ENCODE measurements at places on chromosomes 13 and 19.
A peak's percentile ranks its signal among the peaks of the same experiment; 100 is the strongest.

GRCh38 chr19:30539315-30539714 lies 167.1 kb downstream of the ZNF536 start:
- DNase-seq: no peak

DNA sequence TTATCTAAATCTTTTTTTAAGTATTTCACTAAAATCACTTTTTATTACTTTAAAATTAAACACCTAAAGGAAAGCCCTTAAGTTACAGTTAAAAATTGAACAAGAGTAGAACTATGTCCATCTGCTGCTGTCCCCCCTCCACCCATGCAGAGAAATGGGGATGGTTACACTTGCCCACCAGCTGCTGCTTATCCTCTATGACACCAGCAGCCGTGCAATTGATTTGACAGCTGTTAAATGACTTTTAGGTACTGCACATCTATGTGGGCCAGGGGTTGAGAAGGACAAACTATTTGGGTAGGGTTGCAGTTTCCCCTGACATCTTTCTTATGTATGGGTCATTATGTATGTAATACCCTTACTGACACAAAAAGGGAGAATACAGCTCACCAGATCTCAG lies 77.2 kb downstream of the TBC1D4 start:
- no peak for DNase-seq

GRCh38 chr19:55319785-55320184 lies 5.4 kb downstream of the TMEM150B start:
- no peak for DNase-seq

- no peak for DNase-seq
Observed at GRCh38 chr19:20558571-20558970, 7.0 kb downstream of the ZNF737 start.

DNA sequence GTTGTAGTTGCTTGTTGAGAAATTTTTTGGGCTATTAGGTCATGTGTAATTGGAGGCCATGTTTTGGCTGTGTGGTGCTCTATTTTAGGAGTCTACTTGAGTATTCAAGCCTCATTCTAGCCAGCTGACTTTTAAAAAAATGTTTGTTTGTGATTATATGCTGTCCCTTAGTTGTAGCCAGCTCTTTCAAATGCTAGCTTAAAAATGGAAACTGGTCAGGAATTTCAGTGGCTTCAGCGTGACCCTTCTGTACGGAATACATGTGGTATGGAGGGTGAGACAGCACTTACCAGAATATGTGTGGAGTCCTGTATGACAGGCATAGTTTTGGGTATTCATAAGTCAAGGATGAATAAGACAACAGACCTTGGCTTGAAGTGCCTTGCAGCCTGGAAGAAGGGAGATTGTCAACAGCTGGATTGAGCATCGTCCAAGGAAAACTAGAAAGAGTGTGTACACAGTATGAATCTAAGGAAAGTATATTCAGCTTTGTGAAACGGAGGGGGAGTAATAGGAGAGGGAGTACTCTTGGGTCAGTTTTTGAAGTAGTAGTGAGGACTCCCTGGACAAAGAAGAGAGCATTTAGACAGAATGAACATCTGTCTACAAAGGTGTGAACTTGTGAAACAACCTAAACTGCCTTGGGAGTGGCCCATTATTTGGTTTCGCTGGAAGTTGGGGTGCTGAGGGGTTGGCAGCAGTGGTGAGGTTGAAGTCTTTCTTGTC lies 20.0 kb upstream of the WTIP start:
- no peak for DNase-seq

GRCh38 chr19:16771618-16772017 lies 52.0 kb downstream of the NWD1 start:
- peak; percentile 68 for DNase-seq

DNA sequence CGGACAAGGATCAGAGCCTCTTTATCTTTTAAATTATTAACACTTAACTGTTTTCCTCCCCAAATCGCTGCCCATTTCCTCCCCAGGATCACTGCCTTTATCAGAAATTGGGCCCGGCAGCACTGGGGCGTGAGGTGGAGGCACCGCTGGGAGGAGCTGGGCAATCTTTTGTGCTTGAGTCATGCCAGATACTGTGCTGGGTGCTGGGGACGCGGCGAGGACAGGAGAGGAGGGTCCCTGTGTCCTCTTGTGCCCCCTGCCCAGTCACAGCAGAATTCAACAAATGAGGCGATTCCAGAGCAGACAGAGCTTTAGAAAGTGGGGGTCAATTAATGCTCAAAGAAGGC lies 347.8 kb downstream of the ZNF536 start:
- DNase-seq: peak; percentile 44

GRCh38 chr19:19192910-19193423 lies 909 bp downstream of the RFXANK start:
- DNase-seq: peak; percentile 14

- DNase-seq: no peak
Observed at GRCh38 chr13:27643334-27644132, 21.8 kb downstream of the POLR1D start.

DNA sequence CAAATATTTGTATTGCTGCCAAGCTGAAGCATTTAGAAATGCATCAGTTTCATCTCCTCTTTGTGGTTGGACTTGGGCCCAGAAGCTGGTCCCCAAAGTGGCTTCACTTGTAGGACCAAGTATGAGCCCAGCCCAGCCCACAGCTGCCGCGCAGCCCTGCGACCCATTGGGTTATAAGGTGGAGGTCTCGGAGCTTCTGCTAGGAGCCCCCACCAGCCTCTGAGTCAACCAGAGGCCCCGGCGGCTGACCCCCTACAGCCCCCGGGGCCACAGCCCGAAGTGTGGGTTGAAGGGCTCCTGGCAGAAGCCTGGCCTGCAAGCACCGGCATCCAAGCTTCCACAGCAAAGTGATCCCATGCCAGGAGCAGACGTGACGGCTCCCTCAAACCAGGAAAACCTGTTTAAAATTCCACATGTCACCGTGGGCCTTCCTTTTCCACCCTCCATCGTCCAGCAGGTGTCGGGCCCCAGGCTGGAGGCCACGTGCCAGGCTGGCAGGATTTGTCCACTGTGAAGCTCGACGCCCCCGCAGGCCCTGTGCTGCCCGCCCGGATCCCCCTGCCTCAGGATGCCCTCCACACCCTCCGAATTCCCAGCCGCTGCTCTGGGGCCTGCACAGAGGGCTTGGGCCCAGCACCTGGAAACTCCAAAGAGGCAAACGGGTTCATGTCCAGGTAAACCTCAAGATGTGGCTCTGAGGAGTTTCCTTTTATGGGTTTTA lies 54.7 kb downstream of the C13orf46 start:
- no peak for DNase-seq

DNA sequence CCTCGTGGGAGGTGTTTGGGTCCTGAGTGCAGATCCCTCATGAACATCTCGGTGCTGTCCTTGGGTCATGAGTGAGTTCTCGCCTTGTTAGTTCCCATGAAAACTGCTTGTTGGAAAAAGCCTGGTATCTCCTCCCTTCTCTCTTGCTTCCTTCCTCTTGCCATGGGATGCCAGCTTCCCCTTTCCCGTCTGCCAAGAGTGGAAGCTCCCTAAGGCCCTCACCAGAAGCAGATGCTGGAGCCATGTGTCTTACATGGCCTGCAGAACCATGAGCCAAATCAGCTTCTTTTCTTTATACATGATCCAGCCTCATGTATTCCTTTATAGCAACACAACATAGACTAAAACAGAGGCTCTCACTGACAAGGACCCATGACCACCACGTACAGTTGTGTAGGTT lies 8.2 kb downstream of the ADGRE2 start:
- no peak for DNase-seq

GRCh38 chr19:46481223-46481848 lies 10.0 kb upstream of the PNMA8A start:
- no peak for DNase-seq

All from Caki2 (cell line).